ENCODE measurements at places on chromosomes 1 and 21. TPM values are rescaled to one million over a fixed set of nuclear protein-coding genes. Genes with fewer than 3 reads are reported as not detected.

DNA sequence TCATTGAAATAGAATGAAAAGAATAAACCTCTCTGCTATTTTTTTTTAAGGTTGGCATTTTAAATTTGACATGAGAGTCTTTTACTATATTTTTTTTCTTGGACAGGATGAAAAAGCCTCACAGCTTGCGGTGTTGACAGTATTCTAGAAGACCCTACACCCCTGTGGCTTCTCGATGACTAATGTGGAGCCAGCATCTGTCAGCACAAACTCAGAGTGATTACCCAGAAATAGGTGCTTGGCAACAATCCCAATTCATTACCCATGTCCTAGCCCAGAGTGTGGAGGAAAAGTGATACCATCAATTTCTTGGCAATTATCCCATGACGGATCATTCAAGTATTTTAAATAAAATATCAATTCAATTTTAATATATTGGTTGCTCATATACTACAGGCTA lies 186.8 kb upstream of the MAP1LC3C start:
- H3K27me3 ChIP-seq, result no peaks in the 10 kb centered on the region
- H3K36me3 ChIP-seq, result no peaks in the 10 kb centered on the region
- no peaks in the 10 kb centered on the region for H3K4me1 ChIP-seq
- no peak overlapping the region for H3K27ac ChIP-seq
- no peak for DNase-seq
- no peak overlapping the region for H3K4me3 ChIP-seq

GRCh38 chr1:61372944-61373343 lies 290.6 kb downstream of the NFIA start:
- H3K27me3 ChIP-seq, result no peaks in the 10 kb centered on the region
- DNase-seq, result no peak
- no peak overlapping the region for H3K4me3 ChIP-seq
- H3K27ac ChIP-seq, result no peak overlapping the region
- no peaks in the 10 kb centered on the region for H3K36me3 ChIP-seq

DNA sequence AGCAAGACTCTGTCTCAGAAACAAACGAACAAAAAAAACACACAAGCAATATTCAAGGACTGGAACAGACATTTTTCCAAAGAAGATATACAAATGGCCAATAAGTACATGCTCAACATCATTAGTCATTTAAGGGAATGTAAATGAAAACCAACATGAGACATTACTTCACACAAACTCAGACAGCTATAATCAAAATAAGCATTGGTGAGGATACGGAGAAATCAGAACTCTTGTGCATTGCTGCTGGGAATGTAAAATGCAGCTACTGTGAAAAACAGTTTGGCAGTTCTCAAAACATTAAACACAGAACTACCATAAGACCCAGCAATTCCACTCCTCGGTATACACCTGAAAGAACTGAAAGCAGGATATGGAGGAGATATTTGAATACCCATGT lies 15.4 kb downstream of the NOL9 start:
- H3K27ac ChIP-seq, result no peak overlapping the region
- no peaks in the 10 kb centered on the region for H3K4me1 ChIP-seq
- no peak overlapping the region for H3K4me3 ChIP-seq
- DNase-seq, result no peak

DNA sequence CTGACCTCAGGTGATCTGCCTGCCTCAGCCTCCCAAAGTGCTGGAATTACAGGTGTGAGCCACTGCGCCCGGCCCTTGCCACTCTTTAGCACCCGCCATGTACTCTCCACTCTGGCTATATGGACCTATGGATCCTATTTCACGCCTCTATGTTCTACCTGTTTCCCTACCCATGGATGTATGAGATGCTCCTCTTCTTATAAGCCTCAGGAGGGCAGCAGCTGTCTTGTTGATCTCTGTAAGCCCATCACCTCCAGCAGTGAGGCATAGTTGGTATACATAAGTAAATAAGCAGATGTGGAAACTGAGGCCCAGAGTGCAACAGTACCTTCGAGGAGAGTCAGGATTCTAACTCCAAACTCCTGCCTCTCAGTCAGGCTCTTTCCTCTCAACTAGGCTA lies 24.7 kb upstream of the ARTN start:
- H3K36me3 ChIP-seq, result no peaks in the 10 kb centered on the region
- H3K27me3 ChIP-seq, result no peaks in the 10 kb centered on the region
- no peak overlapping the region for H3K4me3 ChIP-seq
- H3K4me1 ChIP-seq, result no peaks in the 10 kb centered on the region
- no peak overlapping the region for H3K27ac ChIP-seq
- DNase-seq, result no peak

DNA sequence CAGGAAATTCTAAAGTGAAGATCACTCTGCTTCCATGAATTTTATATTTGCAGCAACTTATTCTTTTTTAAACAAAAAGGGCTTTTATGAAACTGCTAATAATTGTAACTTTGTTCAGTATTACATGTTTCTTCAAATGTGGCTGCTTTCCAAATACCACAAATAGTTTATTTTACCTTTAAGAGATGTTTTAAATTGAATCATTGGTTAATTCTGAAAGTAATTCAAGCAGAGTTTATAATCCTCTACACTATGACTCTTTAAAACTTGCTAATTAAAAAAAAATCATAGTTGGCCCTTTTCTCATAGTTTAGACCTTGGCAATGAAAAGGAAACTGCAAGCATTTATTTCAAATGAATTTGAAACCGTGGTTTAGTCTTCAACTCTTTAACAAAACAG lies 59.6 kb downstream of the SDCCAG8 start:
- no peaks in the 10 kb centered on the region for H3K36me3 ChIP-seq
- no peaks in the 10 kb centered on the region for H3K4me1 ChIP-seq
- H3K4me3 ChIP-seq, result no peak overlapping the region
- H3K27me3 ChIP-seq, result no peaks in the 10 kb centered on the region
- DNase-seq, result no peak

GRCh38 chr1:7456722-7457082 lies 314.4 kb upstream of the VAMP3 start:
- H3K4me1 ChIP-seq, result no peaks in the 10 kb centered on the region
- no peak overlapping the region for H3K27ac ChIP-seq

DNA sequence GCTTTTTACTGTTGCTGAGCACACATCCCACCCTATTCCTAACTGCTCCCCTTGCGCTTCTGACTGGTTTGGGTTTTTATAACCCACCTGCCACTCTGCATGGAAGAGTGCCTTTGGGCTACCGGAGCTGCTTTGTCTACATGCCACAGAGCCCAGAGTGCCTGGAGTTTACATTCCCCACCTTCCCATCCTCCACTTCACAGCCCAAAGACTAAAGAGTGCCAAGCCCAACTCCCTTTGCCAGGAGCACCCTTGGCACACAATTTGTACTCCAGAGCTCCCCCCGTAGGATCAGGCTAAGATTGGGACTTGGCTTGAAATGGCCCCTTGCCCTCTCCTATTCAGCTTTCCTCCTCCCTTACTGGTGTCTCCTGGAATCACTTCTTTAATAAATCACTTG lies 63.3 kb downstream of the LHX9 start:
- H3K36me3 ChIP-seq, result no peaks in the 10 kb centered on the region
- no peaks in the 10 kb centered on the region for H3K4me1 ChIP-seq
- H3K27ac ChIP-seq, result no peak overlapping the region
- no peaks in the 10 kb centered on the region for H3K27me3 ChIP-seq
- DNase-seq, result no peak

- no peaks in the 10 kb centered on the region for H3K36me3 ChIP-seq
- H3K4me3 ChIP-seq, result no peak overlapping the region
- DNase-seq, result no peak
- no peak overlapping the region for H3K27ac ChIP-seq
- H3K27me3 ChIP-seq, result no peaks in the 10 kb centered on the region
- no peaks in the 10 kb centered on the region for H3K4me1 ChIP-seq
Observed at GRCh38 chr1:170041423-170042192, 32.9 kb downstream of the KIFAP3 start.

DNA sequence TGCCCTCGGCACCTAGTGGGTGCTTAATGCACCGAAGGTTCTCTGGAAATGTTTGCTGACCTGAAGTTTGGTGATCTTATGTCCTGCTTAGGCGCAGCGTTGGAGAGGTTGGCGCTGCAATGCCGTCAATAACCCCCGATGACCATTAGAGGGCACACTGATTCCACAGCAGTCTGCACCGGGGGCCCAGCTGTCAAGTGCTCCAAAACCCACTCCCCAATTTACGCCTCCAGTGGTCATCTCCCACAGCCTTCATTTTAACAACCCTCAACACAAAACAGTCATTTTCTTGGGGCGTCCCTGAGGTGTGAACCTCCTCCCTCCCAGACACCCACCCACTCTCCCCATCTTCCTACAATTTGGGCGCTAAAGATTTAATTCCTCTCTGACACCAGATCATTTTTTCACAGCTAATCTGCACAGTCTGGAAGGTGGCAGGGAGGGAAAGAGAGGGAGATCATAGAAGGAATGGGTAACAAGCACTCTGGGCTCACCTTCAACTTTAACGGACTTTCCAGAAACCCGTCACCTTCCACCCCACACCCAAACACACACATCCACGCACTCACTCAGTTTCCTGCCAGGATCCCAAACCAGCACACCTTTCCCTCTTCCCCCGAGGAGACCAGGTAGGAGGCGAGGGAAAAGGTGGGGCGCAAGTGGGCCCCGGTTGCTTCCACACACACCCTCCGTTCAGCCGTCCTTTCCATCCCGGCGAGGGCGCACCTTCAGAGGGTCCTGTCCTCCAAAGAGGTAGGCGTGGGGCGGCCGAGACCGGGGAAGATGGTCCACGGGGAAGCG lies 570 bp upstream of the NPR1 start:
- no peak for DNase-seq
- peaks cover 20% of the 10 kb centered on the region for H3K4me1 ChIP-seq
- peak overlapping the region; percentile 45 for H3K4me3 ChIP-seq
- no peak overlapping the region for H3K27ac ChIP-seq

GRCh38 chr1:209509039-209509438 lies 74.5 kb upstream of the CAMK1G start:
- H3K27me3 ChIP-seq, result no peaks in the 10 kb centered on the region
- no peak for DNase-seq
- H3K4me1 ChIP-seq, result no peaks in the 10 kb centered on the region
- H3K36me3 ChIP-seq, result no peaks in the 10 kb centered on the region

GRCh38 chr1:221869779-221870178 lies 127.9 kb upstream of the DUSP10 start:
- no peaks in the 10 kb centered on the region for H3K36me3 ChIP-seq
- DNase-seq, result no peak
- H3K4me1 ChIP-seq, result no peaks in the 10 kb centered on the region
- H3K4me3 ChIP-seq, result no peak overlapping the region
- no peaks in the 10 kb centered on the region for H3K27me3 ChIP-seq
- H3K27ac ChIP-seq, result no peak overlapping the region

DNA sequence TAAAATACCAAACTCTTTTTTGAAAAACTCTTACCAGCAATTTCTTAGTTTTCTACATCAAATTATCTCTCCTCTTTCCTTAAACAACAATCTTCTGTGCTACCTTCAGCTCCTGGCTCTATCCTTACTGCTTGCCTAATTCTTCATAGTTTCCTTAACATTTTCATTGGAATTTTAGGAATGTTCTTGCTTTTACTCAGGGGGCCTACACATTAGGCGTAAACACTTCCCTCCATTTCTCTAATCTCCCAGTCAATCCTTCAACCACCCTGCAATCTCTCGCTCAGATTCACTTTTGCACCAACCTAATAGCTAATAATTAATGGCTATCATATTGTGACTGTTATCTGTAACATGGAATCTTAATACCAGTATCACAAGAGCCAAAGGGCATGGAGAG lies 50.1 kb downstream of the ADAMTS5 start:
- no peak for DNase-seq
- H3K27ac ChIP-seq, result no peak overlapping the region
- no peaks in the 10 kb centered on the region for H3K36me3 ChIP-seq
- H3K4me1 ChIP-seq, result no peaks in the 10 kb centered on the region
- H3K4me3 ChIP-seq, result no peak overlapping the region

DNA sequence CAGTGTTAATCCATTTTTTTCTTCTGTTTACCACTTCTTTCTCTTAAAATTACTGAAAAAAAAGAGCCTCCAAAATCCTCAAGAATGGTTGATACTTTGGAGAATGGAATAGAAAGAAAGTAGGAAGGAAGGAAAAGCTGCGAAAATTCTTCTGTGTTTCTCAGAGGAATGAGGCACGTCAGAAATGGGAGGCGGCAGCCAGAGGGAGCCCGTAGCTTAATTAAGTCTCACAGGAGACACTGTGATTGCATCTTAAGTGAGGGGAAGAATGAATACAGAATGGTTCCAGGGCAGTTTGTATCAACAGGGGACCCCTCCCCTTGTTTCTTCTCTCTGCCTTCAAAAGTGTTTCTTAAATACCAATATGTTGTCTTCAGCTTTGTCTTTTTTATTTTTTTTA lies 1099.5 kb downstream of the PLA2G4A start:
- H3K36me3 ChIP-seq, result no peaks in the 10 kb centered on the region
- H3K27ac ChIP-seq, result no peak overlapping the region
- no peak overlapping the region for H3K4me3 ChIP-seq

DNA sequence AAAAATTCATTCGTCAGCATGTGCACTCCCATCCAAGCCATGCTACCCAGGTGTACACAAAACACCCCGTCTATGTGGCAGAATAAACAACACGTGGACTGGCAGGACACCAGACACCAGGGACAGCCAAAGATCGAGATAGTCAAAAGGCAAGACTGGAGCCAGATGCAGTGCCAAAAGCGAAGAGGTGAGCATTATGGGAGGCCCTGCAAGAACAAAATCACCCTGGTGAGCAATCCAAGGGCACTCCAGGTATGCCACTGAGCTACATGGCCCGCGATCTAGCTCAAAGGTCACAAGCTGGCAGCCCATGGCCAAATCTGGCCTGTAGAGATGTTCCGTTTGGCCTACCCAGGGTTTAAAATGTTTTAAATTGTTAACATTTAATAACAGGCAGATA lies 33.7 kb downstream of the PLPP3 start:
- H3K27me3 ChIP-seq, result no peaks in the 10 kb centered on the region
- no peak for DNase-seq
- no peaks in the 10 kb centered on the region for H3K4me1 ChIP-seq

DNA sequence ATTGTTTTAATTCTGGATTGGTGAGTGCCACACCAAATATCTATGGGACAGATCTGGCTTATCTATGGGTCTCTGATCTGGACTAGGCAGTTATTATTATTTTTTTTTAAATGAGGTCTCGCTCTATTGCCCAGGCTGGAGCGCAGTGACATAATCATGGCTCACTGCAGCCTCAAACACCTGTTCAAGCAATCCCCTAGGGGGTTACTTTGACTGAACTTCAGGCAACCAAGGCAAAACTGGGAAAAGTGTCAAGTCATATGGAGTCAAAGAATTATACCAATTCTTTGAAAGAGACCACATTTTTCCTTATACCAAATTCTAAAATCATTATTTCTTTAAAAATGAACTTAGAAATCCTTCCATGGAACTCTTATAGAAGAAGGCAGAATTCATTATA lies 129.1 kb upstream of the HOOK1 start:
- H3K4me1 ChIP-seq, result no peaks in the 10 kb centered on the region
- DNase-seq, result no peak
- H3K27ac ChIP-seq, result no peak overlapping the region

- no peak overlapping the region for H3K4me3 ChIP-seq
- no peak overlapping the region for H3K27ac ChIP-seq
- peaks cover 7% of the 10 kb centered on the region for H3K4me1 ChIP-seq
- peaks cover 50% of the 10 kb centered on the region for H3K36me3 ChIP-seq
- no peak for DNase-seq
- H3K27me3 ChIP-seq, result no peaks in the 10 kb centered on the region
Observed at GRCh38 chr1:36094621-36095061, 5.9 kb downstream of the ADPRS start.

OR2L13 gene
- not detected for total RNA-seq

CYP4X1 gene
- total RNA-seq, result not detected

LRRC71 gene
- total RNA-seq, result not detected

SPRR1B gene
- not detected for total RNA-seq

NUAK2 gene
- 4.7 TPM for total RNA-seq

CHD5 gene
- total RNA-seq, result 0.61 TPM

GUCA2A gene
- not detected for total RNA-seq

TIAM1 gene
- 37.3 TPM for total RNA-seq

DYRK3 gene
- total RNA-seq, result 11.0 TPM

TCHHL1 gene
- total RNA-seq, result not detected

AVPR1B gene
- total RNA-seq, result not detected

Data from CD8-positive, alpha-beta memory T cell (primary cell).